ENCODE measurements at places on chromosomes 13 and 19.

DNA sequence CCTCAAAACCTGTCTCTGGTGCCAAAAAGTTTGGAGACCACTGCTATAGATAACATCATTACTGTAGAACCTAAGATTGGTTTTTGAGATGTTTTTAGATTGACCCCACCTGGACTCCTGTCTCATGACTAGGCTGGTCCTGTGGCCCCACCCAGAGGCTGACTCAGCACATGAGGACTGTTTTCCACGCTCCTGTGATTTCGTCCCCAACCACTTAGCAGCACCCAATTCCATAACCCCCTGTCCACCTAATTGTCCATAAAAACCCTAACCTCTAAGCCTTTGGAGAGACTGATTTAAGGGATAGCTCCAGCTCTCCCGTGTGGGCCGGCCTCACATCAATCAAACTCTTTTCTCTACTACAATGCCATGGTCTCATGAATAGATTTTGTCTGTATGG, 25.6 kb upstream of the GAS6 start:
- DNase-seq, result no peak

GRCh38 chr19:37899966-37900365, 6.4 kb downstream of the WDR87 start:
- no peak for DNase-seq

DNA sequence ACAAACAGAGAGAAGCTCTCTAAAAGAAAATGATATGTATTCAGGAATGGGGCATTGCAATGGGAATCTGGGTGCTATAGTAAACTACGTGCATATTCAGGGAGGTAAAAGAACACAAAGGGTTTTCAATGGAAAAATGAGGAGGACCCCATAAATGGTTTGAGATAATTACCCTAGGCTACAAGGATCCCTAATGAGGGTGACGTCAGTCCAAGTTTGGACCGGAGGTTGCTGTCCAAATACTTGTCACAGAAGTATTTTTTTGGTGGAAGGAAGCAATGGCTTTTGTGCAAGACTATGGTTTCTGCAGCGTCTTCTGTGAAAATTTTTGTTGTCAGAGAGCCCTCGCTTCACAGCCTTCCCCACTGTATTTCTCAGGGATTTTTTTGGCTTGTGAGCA, 995 bp upstream of the CEACAM18 start:
- no peak for DNase-seq

DNA sequence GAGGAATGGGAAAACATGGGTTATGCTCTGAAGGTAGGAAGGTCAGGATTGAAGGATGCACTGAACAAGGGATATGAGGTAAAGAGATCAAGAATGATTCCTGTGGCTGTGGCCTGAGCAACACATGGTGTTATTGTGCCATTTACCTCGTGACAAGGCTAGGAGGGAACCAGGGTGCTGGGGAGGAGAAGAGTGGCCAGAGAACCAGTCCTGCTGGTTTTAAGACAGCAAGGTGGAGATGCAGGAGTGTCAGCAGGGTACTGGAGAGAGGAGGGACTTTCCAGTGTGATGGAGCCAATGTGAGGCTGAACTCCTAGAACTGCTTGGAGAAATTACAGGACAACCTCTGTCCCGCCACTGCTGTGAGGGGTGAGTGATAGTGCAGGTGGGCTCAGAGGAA, 282.4 kb downstream of the MYO16 start:
- no peak for DNase-seq

DNA sequence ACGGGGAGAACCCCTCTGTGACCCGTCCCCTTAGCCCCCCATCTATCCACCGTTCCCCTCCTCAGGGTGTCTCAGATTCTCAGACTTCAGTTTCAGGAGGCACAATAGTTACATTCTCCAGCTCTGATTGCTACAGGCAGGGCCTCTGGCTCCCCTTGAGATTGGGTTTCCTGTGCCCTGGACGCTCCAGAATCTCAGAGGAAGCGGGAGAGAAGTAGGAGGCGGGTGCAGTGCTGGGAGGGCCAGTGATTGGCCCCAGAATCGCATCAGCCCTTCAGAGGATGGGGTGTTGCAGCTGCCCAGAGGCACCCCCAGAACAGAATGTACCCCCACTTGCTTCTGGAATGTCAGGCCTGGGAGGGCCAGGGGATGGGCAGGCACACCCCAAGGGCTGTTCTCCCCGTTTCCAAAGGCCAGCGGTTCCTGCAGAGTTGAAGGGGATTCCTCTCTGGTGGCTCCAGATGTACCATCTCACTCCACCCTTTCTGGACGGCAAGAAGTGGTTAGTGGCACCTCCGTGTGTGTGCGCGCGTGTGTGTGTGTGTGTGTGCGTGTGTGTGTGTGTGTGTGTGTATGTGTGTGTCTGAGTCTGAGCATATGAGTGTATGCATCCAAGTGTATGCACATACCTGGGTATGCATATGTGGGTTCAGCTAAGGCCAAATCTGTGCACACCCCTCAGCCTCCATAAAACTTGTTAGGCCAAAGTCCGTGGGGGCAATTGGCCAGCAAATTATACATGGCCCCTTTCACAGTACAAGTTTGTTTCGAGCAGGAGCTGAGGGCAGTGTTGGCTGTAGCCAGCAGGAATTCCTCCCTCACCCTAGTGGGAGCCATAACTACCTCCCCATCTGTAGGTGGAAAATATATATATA, 35.5 kb downstream of the LYL1 start:
- DNase-seq, result no peak

DNA sequence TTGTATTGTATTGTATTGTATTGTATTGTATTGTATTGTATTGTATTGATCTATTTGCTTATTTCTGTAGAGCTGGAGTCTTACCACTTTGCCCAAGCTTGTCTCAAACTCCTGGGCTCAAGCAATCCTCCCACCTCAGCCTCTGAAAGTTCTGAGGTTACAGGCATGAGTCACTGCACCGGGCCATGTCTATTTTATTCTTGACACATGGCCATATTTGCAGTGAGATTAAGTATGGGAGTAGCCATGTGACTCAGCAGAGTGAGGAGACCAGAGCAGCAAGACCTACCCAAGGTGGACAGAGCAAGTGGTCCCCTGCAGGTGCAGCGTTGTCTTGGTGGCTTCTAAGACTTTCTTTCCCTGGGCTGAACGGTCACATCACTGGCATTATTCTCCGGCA, 49.1 kb upstream of the UBAC2 start:
- DNase-seq, result no peak

DNA sequence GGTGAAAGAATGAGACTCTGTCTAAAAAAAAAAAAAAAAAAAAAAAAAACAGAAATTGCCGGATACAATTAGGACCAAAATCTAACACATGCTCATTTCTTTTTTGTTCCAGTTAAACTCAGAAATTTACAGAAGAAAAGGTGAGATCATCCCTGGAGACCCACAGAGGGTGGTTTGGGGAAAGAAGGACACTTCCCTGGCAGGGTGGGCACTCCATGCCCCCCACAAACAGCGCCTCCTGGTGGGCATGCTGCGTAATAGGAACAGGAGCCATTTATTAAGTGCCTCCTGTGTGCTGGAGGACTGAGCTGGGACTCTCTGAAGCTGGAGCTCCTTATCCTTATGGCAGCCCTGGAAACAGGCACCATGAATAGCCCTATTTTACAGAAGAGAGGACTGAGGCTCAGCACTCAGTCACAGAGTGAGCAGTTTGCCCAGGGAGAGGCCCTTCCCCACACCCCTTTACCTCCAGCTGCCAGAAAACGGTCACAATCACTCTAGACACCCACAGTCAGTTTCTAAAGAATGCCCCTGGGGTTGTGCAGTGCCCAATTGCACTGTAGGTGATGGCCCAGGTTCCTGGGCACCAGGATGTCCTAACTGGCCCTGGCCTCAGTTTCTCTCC, 10.1 kb downstream of the C19orf38 start:
- DNase-seq, result peak; percentile 61

- DNase-seq, result peak; percentile 59
Observed at GRCh38 chr13:100473087-100473486, 115.5 kb downstream of the GGACT start.

DNA sequence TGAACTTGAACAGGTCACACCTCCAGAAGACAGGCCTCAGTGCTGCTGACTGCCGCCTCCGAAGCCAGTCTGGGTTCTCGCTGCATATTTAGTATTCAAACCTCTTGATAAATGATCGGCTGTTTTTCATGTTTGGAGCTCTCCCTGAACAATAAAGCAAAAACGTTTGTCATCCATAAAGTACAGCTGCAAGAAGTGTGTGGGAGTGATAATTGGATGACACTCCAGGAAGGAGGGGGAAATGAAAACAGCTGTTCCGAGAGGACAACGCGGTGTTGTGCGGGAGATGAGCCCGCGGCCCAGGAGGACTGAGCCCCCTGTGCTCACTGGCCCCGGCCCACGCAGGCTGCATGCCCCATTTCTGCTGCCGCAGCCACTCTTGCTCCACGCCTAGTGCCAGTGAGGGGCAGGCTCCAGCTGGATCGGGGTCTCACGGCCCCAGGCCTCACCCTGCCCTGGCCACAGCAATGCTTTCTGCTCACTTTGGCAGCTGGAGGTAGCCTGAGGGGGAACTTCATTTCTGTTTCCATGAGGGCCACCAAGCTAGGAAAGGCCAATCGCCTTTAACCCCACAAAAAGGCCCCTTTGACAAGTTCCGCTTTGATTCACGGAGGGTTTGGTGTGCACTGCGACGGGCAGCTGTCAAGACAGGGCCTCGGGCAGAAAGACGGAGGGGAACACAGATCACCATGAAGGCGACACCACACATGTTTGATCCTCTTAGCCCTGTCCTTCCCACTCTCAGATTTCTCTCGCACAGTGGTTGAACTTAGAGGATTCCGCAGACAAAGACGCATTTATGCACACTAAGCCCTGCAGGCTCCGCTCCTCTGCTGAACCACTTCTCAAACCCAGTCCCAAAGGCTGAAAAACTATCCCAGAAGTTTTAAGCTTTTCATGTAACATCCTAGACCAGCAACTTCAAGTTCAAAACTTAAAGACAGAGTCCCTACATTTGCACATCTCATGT, 537.6 kb downstream of the EFNB2 start:
- peak; percentile 68 for DNase-seq

GRCh38 chr13:73273745-73274144, 214.9 kb downstream of the KLF5 start:
- no peak for DNase-seq

- DNase-seq, result no peak
Observed at GRCh38 chr13:37194428-37194861, 89.0 kb upstream of the CSNK1A1L start.

DNA sequence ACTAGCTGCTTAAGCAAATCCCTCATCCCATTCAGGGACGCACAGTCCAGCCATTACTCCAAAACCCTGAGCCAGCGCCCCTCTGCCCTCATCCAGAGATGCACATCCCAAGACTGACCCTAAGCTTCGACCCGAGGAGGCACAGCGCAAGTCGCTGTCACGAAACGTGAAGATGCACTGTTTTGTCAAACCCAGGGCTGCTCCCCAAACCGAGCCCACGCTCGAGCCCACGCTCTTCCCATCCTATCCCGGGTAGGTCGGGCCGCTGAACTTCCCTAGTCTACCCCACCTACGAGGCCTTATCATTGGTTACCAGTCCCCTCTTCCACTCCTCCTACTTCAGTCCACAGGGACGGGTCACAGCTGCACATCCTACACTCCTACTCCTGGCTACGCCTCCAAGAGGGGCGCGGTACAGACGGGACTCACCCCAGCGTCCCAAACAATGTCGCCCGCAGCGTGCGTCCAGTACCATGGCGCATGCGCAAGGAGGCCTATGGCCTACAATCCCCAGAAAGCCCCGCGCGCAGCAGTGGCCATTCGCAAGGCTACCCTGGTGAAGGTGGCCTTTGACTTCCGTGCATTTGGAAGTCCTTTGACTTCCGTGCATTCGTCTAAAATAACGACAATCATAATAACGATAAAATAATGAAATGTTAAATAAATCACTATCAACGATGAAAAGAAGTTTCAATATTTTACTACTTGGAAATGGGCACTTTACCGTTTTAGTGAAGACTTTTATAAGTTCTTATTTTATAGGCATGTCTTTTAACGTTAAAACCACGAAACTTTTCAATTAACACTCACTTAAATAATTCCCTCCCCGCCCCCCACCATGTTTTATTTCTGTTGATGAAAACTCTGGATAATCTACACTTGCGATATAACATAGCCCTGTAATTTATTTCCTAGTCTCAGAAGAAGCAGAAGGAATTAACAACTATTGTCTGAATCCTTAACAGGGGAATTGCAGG, at the start of gene ZNF285:
TSS of gene ZNF285 (minus strand) at position 470 of the 977 bp plus-strand sequence. CDS start 4,395 bp downstream, outside the sequence.
- DNase-seq, result peak; percentile 96

- DNase-seq, result no peak
Observed at GRCh38 chr13:101965096-101965495, 436.8 kb downstream of the FGF14 start.

GRCh38 chr19:45413497-45413896, 7.1 kb downstream of the POLR1G start:
- no peak for DNase-seq

All from ecto neural progenitor cell (in vitro differentiated cells).